ENCODE measurements at places on chromosomes 5 and 9.

- no peak for DNase-seq
Observed at GRCh38 chr9:77841739-77842386, 189.7 kb downstream of the GNAQ start.

DNA sequence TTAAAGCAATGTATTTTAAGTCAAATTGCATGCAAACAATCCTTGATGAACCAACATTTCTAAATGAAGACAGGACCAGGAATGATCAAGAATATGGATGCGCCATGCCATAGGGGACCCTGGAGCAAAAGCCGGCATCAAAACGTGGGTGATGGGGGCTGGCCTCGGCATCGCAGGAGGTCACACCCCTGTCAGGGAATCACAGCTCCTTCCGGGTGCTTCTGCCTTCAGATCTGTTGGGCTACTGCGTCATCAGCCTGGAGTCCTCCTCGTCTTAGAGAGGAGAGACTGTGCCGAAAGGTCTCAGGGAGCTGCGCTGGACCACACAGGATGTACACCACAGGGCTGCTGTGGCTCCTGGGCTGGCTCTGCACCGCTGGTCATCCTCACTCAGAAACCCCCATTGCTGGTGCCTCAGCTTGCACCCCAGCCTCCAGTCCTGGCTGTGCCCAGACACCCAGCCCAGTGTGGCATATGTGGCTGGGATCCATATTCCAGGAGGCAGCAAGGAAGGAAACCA lies 152.9 kb upstream of the PPP1R26 start:
- DNase-seq = no peak

DNA sequence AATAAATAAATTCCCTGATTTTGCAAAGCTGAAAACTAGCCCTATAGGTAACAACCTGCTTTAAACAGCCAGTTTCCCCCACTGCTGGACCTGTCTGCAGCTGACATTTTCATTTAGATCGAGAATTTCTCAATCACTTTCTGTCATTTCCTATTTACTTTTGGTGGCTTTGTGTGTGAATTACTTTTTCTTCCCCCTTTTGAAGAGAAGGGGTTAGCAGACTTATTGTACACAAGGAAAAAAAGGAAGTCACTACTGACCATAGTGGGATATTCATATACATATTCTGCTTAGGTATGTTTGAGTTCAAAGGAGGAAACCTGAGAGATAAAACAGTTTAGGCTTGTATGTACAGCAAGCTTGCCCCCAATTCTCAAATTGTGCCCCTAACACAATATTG lies 27.0 kb upstream of the IFNB1 start:
- no peak for DNase-seq

GRCh38 chr5:176533894-176534611 lies 3.1 kb downstream of the RNF44 start:
- DNase-seq = no peak

DNA sequence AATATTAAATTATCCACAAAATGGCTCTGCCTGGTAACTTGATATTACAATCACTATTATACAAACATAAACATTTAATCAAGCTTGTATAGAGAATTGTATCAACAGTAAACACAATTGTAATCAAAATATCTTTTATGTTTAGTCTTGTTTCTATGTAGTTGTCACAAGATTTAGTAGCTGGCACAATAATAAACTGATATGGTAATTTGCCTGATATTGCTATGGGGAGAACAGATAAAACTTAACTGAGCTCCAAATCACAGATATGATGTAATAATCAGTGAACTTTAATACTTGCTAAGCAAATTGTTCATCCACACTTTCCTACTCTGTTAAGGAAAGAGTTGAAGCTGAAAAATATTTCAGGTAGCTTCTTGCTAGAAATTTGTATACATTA lies 189.8 kb downstream of the MPDZ start:
- DNase-seq = no peak

- DNase-seq = peak; percentile 22
Observed at GRCh38 chr5:74851684-74852353, 14.4 kb downstream of the FAM169A start.

GRCh38 chr5:158701406-158702177 lies 398.1 kb downstream of the EBF1 start:
- peak; percentile 32 for DNase-seq

GRCh38 chr5:83563631-83564030 lies 92.1 kb downstream of the VCAN start:
- no peak for DNase-seq

- DNase-seq = peak; percentile 54
Observed at GRCh38 chr5:96226941-96227552, 206.0 kb downstream of the PCSK1 start.

DNA sequence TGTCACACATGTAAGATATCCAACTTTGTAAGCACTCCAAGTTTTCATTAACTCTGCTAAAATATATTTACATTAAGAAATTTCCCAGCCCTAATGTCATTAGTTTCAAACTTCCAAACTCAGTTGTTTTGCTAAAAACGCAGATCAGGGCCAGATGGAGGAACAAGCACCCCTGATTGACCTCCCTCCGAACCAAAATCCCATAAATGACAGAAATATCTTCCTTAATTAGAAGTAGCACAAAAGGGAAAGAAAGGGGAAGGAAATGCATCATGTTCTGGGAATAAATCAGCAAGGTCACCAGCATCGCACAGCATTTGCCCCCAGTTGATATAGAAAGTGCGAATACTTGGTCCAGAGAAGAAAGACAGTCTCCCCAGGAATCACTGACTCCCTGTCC lies 61.4 kb upstream of the RUFY1 start:
- no peak for DNase-seq

DNA sequence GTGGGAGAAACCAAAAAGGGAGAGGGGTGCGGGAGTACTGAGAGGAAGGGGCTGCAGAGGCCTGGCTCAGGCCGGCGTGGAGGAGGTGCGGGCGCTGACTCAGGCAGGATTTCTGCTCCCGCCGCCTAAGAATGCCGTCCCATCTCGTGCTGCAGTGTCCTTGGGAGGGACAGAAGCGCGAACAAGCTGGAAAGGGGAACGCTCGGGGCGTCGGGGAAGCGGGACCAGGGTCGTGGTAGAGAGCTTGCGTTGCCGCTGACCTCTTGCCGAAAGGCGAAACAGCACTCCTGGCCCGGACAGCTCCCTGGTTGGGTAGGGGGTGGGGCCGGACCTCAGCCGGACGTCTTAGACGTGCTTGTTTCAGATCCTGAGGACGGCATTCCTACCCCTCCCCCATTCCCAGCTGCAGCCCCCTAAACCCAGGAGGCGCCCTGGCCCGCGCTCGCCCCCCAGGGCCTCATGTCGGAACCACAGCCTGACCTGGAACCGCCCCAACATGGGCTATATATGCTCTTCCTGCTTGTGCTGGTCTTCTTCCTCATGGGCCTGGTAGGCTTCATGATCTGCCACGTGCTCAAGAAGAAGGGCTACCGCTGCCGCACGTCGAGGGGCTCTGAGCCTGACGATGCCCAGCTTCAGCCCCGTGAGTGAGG lies 1.1 kb downstream of the RELL2 start:
- peak; percentile 59 for DNase-seq
